Type B pancreatic cell (in vitro differentiated cells): ENCODE measurements at places on chromosomes 12 and 14.

- DNase-seq = no peak
Measured at GRCh38 chr12:129186952-129187351, 333.7 kb downstream of the GLT1D1 start.

DNA sequence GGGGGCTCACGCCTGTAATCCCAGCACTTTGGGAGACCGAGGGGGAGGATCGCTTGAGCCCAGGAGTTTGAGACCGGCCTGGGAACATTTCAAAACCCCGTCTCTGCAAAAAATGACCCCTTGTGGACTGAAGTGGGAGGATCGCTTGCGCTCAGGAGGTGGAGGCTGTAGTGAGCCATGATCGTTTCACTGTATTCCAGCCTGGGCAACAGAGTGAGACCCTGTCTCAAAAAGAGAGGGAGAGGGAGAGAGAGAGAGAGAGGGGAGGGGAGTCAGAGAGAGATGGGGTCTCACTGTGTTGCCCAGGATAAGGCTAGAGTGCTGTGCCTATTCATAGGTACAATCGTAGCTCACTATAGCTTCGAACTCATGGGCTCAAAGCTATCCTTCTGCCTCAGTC is 2.8 kb downstream of the FGD4 start:
- no peak for DNase-seq

- DNase-seq = no peak
Measured at GRCh38 chr12:118353721-118354120, 19.0 kb downstream of the TAOK3 start.

DNA sequence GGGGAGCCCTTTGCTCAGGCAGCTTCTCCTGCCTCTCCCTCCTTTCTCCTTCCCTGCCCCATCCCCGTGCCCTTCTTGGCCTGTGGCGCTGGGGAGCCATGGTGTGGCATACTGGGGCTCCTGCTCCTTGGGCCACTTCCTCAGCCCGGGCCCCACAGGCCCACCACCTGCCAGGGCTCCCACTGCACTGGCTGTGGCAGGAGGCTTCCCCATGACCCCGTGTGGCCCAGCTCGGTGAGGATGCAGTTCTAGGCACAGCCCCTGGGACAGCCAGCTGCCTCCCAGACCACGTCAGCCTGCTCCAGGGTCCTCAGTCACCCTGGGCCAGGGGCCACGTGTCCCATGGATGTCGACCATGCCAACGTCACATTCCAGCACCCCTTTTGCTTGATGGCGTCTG is 13.0 kb upstream of the AMN start:
- DNase-seq = no peak

- DNase-seq = no peak
Measured at GRCh38 chr14:95515080-95515489, 1.4 kb downstream of the SYNE3 start.

GRCh38 chr14:105012171-105012985 is 8.5 kb downstream of the CDCA4 start:
- no peak for DNase-seq

DNA sequence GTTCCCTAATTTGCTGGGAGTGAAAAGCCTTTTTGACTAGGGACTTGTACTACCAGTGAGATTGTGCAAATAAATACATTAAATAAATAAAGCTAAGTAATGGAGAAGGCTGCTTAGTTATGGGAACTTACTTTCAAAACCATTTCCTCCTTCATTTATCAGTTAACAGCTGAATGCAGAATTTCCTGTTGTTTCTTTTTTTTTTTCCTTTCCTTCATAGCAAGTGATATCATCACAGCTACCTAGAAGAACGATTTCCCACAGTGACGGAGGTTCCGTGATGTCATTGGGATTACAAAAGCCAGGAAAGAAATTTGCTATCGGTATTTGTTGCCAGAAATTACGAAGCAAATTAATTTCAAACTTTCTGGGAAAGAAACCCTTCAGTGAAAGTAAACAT is 42.1 kb upstream of the SOCS2 start:
- DNase-seq = peak; percentile 7

DNA sequence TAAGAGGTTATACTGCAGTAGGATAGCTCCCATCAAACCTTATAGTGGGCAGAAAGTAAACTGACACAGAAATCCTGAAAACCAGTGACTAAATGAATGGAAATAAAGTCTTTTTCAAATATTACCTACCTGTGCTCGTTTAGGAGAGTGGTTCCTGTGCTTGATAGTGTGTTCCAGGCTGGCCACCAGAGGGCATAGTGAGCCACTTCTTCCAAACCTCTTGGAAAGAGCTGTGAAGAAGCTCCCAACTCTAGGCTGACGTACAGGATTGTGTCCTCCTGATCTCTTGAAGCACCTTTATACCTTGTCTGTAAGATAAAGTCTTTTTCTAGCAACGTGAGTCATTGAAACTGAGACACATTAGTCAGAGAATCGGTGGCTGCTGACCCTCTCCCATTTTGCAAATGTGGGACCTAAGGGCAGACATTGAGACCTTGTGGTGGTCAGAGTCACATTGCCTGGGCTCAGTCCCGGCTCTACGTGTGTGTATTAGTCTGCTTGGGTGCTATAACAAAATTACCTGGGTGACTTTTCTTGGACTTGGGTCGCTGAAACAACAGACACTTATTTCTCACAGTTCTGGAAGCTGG is 17.6 kb downstream of the TDP1 start:
- peak; percentile 74 for DNase-seq

DNA sequence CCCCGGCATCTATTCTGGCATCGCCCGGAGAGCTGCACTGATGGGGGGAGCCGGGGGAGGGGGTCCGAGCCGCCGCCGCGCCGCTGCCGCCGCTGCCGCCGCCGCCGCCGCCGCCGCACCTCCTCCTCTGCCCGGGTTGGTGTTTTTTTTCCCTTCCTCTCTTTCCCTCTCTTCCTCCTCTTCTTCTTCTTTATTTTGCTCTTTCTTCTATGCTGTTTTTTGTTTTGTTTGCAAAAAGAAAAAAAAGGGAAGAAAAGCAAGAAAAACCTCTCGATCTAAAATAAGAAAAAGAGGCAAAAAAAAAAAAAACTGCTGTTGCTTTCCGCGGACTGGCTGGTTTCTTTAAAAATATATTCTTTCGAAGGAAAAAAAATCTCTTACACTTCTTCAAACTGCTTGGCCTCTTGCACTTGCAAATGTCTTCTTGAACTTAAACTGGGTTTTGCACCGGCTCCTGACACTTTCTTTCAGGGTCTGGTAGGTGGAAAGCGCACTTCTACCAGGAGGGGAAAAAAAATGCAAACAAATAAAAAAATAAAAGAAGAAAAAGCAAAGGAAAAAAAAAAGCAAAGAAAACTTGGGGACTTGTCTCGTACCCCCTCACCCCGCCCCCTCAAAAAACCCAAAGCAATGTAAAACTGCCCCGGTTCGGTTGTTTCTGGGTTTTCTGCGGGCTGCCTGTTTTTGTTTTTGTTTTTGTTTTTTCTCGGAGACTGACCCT is 616 bp downstream of the BCL11B start:
- no peak for DNase-seq

- DNase-seq = no peak
Measured at GRCh38 chr12:120642121-120642520, 1.7 kb downstream of the CABP1 start.

DNA sequence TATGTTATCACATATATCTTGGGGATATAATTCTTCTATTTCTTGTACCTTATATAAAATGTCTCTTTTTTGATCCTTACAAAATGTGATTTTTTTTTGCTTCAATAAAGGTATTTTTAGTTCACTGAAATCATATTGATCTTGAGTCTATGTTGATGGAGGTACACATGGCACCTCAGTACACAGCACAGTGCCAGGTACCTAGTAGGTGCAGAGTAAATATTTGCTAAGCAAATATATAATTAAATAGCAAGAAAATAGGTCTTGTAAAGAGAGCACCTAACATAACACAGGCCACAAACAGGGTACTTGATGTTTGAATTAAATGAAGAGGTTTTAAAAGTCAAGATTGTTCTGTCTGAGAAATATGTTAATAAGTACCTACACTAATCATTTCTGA is 69.7 kb downstream of the CIT start:
- DNase-seq = no peak

DNA sequence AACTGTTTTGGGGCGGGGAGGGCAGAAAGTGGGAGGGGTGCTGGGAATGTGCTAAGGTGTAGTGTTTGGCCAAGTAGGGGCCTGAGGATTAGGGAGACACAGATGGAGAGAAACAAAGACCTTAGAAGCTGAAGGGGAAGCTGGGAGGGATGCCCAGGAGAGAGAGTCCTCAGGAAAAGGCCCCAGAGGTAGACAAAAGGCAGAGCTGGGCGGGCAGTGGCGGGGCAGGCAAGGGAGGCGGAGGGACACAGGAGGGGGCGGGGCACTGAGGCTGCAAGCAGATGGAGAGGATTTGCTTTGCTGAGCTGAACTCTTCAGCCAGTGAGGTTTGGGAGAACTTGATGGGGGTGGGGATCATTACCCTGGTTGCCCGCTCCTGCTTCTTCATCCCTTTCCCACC is 2.8 kb downstream of the PTMS start:
- DNase-seq = no peak

GRCh38 chr14:36724162-36724561 is 62.5 kb downstream of the PAX9 start:
- no peak for DNase-seq

DNA sequence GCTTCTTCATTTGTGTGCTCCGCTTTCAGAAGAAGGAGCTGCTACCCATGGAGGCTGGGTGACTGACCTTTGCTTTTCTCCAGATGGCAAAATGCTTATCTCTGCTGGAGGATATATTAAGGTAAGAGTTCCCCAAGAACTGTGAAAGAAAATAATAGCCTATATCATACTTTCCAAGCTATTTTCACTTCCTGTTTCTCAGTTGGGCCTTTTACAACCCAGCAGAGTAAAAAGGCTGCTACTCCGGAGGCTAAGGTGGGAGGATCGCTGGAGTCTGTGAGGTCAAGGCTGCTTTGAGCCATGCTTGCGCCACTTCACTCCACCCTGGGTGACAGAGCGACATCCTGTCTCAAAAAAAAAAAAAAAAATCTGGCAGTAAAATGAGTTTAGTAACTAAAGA is 82.1 kb downstream of the APAF1 start:
- no peak for DNase-seq

DNA sequence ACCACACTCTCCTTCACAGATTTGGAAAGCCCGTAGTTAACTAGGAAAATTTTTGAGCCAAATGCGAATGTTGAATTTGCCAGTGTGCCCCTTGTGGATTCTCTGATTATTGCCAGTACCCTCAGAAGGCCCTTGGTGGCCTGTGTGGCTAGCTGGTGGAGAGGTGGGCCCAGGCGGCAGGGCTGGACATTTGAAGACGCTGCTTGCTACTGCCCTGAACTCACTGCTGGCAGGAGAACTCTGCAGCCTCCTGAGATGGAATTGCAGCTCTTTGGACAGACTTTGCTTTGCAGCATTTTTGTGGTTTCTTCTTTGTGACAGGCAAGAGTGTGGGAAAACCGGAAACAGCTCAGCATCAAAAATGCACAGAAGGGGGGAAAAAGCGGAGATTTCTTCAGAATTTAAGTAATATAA is 97.6 kb downstream of the TGFB3 start:
- DNase-seq = no peak

GRCh38 chr12:113582521-113583218 is 111.0 kb upstream of the LHX5 start:
- DNase-seq = no peak

- DNase-seq = no peak
Measured at GRCh38 chr12:87266305-87266704, 762.9 kb downstream of the C12orf50 start.

DNA sequence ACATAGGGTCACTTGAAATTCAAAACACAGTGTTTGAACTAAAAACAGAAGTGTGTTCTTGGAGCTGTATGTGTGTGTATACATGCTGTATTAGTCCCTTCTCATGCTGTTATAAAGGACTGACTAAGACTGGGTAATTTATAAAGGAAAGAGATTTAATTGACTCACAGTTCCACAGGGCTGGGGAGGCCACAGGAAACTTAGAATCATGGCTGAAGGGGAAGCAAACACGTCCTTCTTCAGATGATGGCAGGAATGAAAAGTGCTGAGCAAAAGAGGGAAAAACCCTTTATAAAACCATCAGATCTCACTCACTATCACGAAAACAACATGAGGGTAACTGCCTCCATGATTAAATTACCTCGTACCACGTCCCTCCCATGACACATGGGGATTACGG is 224.1 kb downstream of the BCAT1 start:
- no peak for DNase-seq

DNA sequence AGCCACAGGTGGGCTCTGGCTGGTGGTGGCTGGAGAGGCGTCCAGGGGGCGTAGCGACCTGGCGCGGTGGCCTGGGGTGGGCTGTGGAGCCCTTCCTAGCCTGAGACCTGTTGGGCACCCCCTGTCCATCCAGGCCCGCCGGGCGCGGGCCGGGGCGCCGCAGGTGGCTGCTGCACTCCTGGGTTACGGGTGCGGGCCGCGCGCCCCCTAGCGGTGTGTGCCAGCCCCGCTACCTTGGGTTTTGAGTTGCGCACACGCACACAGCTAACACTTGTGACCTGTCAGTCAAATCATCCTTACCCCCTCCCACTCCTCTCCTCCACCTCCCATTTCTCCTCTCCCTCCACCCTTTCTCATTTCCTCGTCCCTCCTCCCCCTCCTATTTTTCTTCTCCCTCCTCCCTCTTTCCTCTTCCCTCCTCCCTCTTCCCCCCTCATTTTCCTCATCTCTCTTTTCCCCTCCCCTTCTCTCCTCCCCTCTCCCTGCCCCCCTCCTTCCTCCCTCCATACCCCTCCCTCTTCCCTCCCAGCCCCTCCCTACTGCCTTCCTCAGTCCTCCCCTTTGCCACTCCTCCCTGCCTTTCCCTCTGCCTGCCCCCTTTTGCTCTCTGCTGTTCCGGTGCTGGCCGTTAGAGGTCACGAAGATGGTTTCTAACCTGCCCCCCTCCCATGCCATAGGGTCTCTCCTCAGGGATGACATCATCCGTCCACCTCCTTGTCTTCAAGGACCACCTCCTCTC is 2.3 kb downstream of the MEG3 start:
- DNase-seq = no peak

DNA sequence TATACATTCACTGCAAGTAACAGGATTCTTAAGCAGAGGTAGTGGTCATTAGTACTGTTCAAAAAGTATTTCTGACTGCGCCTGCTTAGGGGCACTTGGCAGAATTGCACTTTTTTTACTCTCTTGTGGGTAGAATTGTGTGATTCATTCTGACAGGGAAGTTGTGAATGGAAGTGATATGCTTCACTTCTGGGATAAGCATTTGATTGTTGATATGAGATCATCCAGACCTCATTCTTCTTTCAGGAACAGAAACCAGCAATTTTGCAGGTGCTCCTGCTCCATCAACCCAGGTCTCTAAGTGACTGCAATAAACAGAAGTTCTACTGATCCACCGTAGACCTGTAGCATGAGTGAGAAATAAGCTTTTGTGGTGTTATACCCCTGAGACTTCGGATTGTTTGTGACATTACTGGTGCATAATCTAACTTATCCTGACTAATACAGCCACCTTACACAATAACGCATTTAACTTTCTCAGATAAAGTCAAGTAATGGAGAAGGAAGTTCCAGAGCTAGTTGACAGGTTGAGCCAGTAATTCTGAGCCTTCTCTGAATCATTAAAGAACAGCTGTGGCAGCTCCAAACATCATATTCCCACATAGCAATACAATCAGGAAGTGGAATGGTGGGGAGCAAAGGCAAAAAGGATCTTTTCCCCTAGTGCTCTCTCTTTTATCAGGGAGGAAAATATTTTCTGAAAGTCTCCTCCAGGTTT is 387.9 kb downstream of the SYT1 start:
- no peak for DNase-seq

- DNase-seq = no peak
Measured at GRCh38 chr12:49705479-49706134, 1.6 kb downstream of the FMNL3 start.
